ENCODE measurements at places on chromosomes 7 and 10.

- H3K4me3 ChIP-seq, result peak overlapping the region; percentile 65
- peaks cover 10% of the 10 kb centered on the region for H3K36me3 ChIP-seq
- H3K27ac ChIP-seq, result peak overlapping the region; percentile 51
- H3K27me3 ChIP-seq, result no peaks in the 10 kb centered on the region
- H3K4me1 ChIP-seq, result peaks cover 54% of the 10 kb centered on the region
- no peak for ATAC-seq
Measured at GRCh38 chr10:132536241-132536876, 1.2 kb upstream of the INPP5A start.

- ATAC-seq, result no peak
- H3K27ac ChIP-seq, result no peak overlapping the region
- H3K27me3 ChIP-seq, result peaks cover 9% of the 10 kb centered on the region
- no peaks in the 10 kb centered on the region for H3K36me3 ChIP-seq
Measured at GRCh38 chr10:64115908-64116643, 594.9 kb downstream of the REEP3 start.

DNA sequence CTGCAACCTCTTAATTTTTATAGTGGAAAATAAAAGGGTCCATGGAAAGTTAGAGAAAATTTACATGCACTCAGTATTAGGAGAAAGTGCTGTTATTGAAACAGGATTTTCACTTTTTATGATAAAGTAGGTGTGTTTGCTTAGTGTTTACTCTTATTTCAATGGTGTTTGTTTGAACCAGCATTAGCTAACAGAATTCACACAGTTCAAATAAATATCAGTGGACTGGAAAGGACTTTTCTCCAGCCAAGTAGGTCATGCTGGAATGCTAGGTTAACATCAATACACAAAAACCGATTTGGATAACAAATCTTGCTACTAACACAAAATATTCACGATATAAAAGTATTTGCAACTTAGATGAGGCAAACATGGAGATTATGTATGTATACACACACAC lies 49.4 kb upstream of the BET1 start:
- no peak for ATAC-seq
- no peaks in the 10 kb centered on the region for H3K27me3 ChIP-seq
- H3K27ac ChIP-seq, result peak overlapping the region; percentile 49

DNA sequence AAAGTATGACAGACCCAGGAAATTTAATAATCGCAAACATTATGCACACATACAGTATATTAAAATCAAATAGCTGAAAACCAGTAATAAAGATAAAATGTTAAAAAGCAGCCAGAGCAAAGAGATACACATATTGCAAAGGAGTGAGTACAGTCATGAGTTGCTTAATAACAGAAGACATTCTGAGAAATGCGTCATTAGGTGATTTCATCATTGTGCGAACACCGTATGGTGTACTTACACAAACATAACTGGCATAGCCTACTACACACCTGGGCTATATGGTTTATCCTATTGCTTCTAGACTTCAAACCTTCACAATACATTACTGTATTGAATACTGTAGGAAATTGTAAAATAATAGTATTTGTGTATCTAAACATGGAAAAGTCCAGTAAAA lies 367.6 kb downstream of the NXPH1 start:
- H3K4me1 ChIP-seq, result no peaks in the 10 kb centered on the region
- no peak for ATAC-seq
- H3K27me3 ChIP-seq, result no peaks in the 10 kb centered on the region

- no peak overlapping the region for H3K27ac ChIP-seq
- ATAC-seq, result no peak
- H3K36me3 ChIP-seq, result no peaks in the 10 kb centered on the region
- no peak overlapping the region for H3K4me3 ChIP-seq
- H3K27me3 ChIP-seq, result no peaks in the 10 kb centered on the region
Measured at GRCh38 chr7:18306696-18307095, 188.9 kb upstream of the HDAC9 start.

GRCh38 chr10:24223953-24224352 lies 15.0 kb downstream of the KIAA1217 start:
- no peak for ATAC-seq
- H3K27me3 ChIP-seq, result no peaks in the 10 kb centered on the region
- H3K4me1 ChIP-seq, result no peaks in the 10 kb centered on the region
- no peak overlapping the region for H3K27ac ChIP-seq
- H3K36me3 ChIP-seq, result no peaks in the 10 kb centered on the region

DNA sequence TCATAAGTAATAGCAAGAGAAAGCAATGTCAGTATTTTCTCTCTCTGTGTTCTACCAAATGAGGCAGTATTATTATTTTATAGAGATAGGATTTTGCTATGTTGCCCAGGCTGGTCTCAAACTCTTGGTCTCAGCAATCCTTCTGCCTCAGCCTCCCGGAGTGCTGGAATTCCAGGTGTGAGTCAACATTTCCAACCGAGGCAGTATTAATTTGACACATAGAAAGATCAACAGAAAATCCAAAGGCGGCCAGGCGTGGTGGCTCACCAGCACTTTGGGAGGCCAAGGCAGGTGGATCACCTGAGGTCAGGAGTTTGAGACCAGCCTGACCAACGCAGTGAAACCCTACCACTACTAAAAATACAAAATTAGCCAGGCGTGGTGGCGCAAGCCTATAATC lies 71.8 kb downstream of the SMURF1 start:
- ATAC-seq, result no peak
- no peak overlapping the region for H3K4me3 ChIP-seq
- H3K27me3 ChIP-seq, result no peaks in the 10 kb centered on the region
- peaks cover 8% of the 10 kb centered on the region for H3K36me3 ChIP-seq

DNA sequence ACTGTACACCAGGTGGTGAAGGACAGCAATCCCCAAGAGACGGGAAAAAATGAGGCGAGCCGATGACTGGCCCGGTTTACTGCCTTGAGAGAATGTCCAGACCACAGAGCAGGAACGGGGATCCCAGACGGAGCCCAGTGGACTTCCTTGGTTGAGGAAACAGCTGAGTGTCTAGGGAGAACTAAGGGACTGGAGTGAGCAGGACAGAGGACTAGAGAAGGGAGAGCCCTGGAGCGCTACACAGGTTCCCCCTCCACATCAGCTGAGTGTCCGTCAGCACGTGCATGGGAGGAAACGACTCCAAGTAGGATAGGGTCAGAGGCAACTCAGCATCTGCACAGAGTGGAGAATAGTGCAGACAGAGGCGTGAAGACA lies 7.1 kb upstream of the WDR86 start:
- peaks cover 6% of the 10 kb centered on the region for H3K36me3 ChIP-seq
- H3K27ac ChIP-seq, result no peak overlapping the region
- H3K4me1 ChIP-seq, result peaks cover 6% of the 10 kb centered on the region
- no peak for ATAC-seq
- peaks cover 59% of the 10 kb centered on the region for H3K27me3 ChIP-seq
- no peak overlapping the region for H3K4me3 ChIP-seq

GRCh38 chr7:93226310-93226709 lies at the start of gene HEPACAM2:
HEPACAM2 (minus strand) TSS chr7:93226469.
- H3K27me3 ChIP-seq, result no peaks in the 10 kb centered on the region
- no peak within 1 kb of the TSS for H3K4me3 ChIP-seq
- H3K36me3 ChIP-seq, result no peaks in the 10 kb centered on the region
- H3K27ac ChIP-seq, result no peak within 1 kb of the TSS

GRCh38 chr7:41984888-41985287 lies 252.1 kb downstream of the GLI3 start:
- no peaks in the 10 kb centered on the region for H3K4me1 ChIP-seq
- peaks cover 9% of the 10 kb centered on the region for H3K27me3 ChIP-seq
- ATAC-seq, result no peak

- H3K4me3 ChIP-seq, result no peak overlapping the region
- no peaks in the 10 kb centered on the region for H3K4me1 ChIP-seq
- ATAC-seq, result no peak
- H3K36me3 ChIP-seq, result peaks cover 19% of the 10 kb centered on the region
- no peaks in the 10 kb centered on the region for H3K27me3 ChIP-seq
Measured at GRCh38 chr10:3612183-3613001, 172.6 kb downstream of the KLF6 start.

- peaks cover 8% of the 10 kb centered on the region for H3K4me1 ChIP-seq
- no peak overlapping the region for H3K4me3 ChIP-seq
- no peaks in the 10 kb centered on the region for H3K36me3 ChIP-seq
- no peak overlapping the region for H3K27ac ChIP-seq
Measured at GRCh38 chr10:1626835-1627234, 110.5 kb downstream of the ADARB2 start.

DNA sequence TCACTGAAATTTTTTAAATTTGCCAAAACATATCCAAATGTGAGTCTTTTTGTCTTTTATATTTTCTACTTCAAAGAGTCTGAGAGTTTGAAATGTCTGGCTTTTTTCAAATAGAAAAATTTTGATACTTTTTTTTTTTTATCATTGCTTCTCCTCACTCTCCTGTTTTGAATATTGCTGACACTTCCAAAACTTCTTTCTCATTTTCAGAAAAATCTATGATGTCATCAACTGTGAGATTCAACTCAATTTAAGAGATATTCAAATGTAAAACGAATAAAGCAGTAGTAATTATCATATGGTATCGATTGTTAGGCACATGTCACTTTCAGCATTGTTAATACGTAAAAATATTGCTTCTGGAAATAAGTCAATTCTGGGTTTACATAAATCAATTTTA lies 505.8 kb upstream of the STEAP1 start:
- H3K4me1 ChIP-seq, result no peaks in the 10 kb centered on the region
- H3K27ac ChIP-seq, result no peak overlapping the region
- no peaks in the 10 kb centered on the region for H3K36me3 ChIP-seq
- H3K27me3 ChIP-seq, result no peaks in the 10 kb centered on the region
- no peak for ATAC-seq

GRCh38 chr10:122207596-122207995 lies 63.5 kb upstream of the BTBD16 start:
- H3K36me3 ChIP-seq, result no peaks in the 10 kb centered on the region
- H3K4me3 ChIP-seq, result no peak overlapping the region
- no peak overlapping the region for H3K27ac ChIP-seq
- no peak for ATAC-seq
- peaks cover 25% of the 10 kb centered on the region for H3K27me3 ChIP-seq

GRCh38 chr7:113521468-113521867 lies 397.3 kb downstream of the PPP1R3A start:
- H3K4me3 ChIP-seq, result no peak overlapping the region
- H3K27me3 ChIP-seq, result no peaks in the 10 kb centered on the region
- H3K36me3 ChIP-seq, result no peaks in the 10 kb centered on the region
- ATAC-seq, result no peak
- H3K4me1 ChIP-seq, result no peaks in the 10 kb centered on the region

DNA sequence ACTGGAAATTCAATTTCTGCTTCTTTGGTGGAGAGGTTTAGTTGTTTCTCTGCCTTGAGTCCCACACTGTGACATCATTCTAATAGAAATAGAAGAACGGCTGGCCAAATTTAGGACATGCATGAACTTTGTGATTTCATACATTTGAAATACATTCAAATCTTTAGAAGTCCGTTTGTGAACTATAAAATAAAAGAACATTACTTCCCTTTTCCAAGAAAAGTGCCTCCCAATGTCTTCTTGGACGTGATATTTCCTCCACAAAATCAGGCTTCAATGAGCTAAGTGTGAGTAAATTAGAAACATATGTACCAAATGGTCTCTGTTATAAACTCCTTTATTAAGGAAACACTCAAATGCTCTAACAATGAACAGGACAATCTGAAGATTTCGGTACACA lies 314.5 kb upstream of the AKR1E2 start:
- H3K27ac ChIP-seq, result no peak overlapping the region
- H3K27me3 ChIP-seq, result no peaks in the 10 kb centered on the region
- no peaks in the 10 kb centered on the region for H3K36me3 ChIP-seq
- H3K4me1 ChIP-seq, result peaks cover 26% of the 10 kb centered on the region
- ATAC-seq, result no peak

- no peak overlapping the region for H3K27ac ChIP-seq
- H3K36me3 ChIP-seq, result peaks cover 41% of the 10 kb centered on the region
- H3K4me1 ChIP-seq, result peaks cover 12% of the 10 kb centered on the region
- no peak overlapping the region for H3K4me3 ChIP-seq
- H3K27me3 ChIP-seq, result no peaks in the 10 kb centered on the region
- no peak for ATAC-seq
Measured at GRCh38 chr10:1074052-1074747, 18.0 kb downstream of the WDR37 start.

- no peak for ATAC-seq
- H3K4me1 ChIP-seq, result peaks cover 12% of the 10 kb centered on the region
- no peaks in the 10 kb centered on the region for H3K36me3 ChIP-seq
Measured at GRCh38 chr10:31974434-31975124, 45.9 kb upstream of the ARHGAP12 start.

DNA sequence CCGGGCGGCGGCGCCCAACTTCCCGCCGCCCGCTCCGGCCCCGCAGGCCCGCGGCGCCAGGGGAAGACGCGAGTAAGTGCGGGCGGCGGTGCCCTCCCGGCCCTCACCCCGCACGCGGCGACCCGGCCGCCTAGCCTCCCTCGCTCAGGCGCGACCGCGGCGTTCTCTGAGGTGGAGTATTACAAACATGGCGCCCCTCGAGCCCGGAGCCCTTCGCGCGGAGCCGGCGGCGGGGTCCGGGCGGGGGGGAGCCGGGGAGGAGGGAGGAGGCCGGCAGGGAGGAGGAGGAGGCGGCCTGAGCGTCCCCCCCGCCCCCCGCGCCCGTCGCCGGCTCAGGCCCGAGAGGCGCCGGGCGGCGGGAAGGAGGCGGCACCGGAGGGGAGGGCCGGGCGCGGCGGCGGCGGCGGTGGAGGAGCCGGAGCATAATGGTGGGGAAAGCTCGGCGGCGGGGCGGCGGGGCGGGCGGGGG lies at the start of gene ZMYND11:
Gene ZMYND11, plus strand, starts transcription at position 324 of the 469 bp plus-strand sequence. CDS start 44,558 bp downstream, outside the sequence.
- peak within 1 kb of the TSS; percentile 74 for H3K27ac ChIP-seq
- no peaks in the 10 kb centered on the region for H3K27me3 ChIP-seq
- ATAC-seq, result peak; percentile 76
- H3K36me3 ChIP-seq, result no peaks in the 10 kb centered on the region
- peaks cover 34% of the 10 kb centered on the region for H3K4me1 ChIP-seq

- no peak for ATAC-seq
- H3K4me3 ChIP-seq, result no peak overlapping the region
- H3K4me1 ChIP-seq, result no peaks in the 10 kb centered on the region
- no peaks in the 10 kb centered on the region for H3K36me3 ChIP-seq
Measured at GRCh38 chr10:3530783-3531645, 254.0 kb downstream of the KLF6 start.

DNA sequence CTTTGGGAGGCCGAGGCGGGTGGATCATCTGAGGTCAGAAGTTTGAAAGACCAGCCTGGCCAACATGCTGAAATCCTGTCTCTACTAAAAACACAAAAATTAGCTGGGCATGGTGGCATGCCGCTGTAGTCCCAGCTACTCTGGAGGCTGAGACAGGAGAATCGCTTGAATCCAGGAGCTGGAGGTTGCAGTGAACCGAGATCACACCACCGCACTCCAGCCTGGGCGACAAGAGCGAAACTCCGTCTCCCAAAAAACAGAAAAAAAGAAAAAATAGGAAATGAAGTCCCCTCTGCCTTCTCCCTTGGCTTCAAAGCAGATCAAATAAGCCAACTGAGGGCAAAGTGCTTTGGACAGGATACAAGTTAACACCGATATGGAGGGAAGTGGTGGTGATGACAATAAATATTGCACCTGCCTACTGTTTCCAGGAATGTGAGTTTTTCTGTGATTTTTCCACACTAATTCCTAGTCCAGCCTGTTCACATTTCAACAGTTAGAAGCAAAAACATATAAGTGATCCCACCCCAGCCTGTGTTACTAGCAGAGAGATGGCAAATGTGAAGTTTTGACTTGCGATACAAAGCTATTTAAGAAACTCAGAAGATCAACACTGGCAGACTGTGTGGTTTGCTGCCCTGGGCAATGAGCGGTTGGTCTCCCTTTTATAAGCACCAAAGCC lies 291.2 kb upstream of the AOAH start:
- ATAC-seq, result no peak
- H3K27me3 ChIP-seq, result no peaks in the 10 kb centered on the region
- H3K36me3 ChIP-seq, result peaks cover 54% of the 10 kb centered on the region
- no peak overlapping the region for H3K27ac ChIP-seq

GRCh38 chr7:102273749-102274712 lies 12.6 kb upstream of the SH2B2 start:
- H3K4me1 ChIP-seq, result peaks cover 7% of the 10 kb centered on the region
- H3K27ac ChIP-seq, result no peak overlapping the region
- H3K4me3 ChIP-seq, result no peak overlapping the region
- no peaks in the 10 kb centered on the region for H3K27me3 ChIP-seq
